NCI-H524 treated with DMSO at 0.1 percent for 48 hours (cell line): ENCODE measurements at places on chromosomes 12 and 14.

DNA sequence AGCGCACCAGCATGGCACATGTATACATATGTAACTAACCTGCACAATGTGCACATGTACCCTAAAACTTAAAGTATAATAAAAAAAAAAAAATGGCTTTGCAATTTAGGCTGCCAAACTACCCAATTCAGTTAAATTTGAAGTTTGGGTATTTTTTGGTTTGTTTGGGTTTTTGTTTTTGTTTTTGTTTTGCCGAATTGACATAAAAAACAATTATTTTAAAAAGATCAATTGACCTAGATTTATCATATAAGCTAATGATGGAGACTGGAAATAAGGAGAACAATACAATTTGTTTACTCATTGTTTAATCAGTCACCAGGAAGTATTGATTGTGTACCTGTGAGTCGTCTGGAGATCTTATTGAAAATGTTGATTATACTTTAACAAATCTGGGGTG, 62.1 kb upstream of the GARIN2 start:
- DNase-seq: no peak

GRCh38 chr14:72582582-72582981, 311.3 kb downstream of the DPF3 start:
- no peak for DNase-seq

- DNase-seq: no peak
Observed at GRCh38 chr14:96599076-96599475, 96.9 kb downstream of the PAPOLA start.

- DNase-seq: no peak
Observed at GRCh38 chr14:55142466-55142865, 13.4 kb downstream of the LGALS3 start.

GRCh38 chr12:41661141-41661765, 473.1 kb downstream of the PDZRN4 start:
- DNase-seq: peak; percentile 75

- DNase-seq: no peak
Observed at GRCh38 chr12:25584596-25584995, 31.5 kb upstream of the LMNTD1 start.

DNA sequence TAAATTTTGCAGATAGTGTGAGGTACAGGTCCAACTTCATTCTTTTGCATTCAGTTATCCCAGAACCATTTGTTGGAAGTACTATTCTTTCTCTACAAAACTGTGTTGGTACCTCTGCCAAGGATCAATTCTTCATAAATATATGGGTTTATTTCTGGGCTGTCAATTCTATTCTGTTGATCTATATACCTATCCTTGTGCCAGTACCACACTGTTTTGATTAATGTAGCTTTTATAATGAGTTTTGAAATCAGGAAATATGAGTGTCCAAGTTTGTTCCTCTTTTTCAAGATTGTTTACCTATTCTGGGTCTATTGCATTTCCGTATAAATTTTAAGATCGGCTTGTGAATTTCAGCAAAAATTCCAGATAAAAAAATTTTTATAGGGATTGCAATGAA, 48.1 kb downstream of the RERG start:
- DNase-seq: no peak

DNA sequence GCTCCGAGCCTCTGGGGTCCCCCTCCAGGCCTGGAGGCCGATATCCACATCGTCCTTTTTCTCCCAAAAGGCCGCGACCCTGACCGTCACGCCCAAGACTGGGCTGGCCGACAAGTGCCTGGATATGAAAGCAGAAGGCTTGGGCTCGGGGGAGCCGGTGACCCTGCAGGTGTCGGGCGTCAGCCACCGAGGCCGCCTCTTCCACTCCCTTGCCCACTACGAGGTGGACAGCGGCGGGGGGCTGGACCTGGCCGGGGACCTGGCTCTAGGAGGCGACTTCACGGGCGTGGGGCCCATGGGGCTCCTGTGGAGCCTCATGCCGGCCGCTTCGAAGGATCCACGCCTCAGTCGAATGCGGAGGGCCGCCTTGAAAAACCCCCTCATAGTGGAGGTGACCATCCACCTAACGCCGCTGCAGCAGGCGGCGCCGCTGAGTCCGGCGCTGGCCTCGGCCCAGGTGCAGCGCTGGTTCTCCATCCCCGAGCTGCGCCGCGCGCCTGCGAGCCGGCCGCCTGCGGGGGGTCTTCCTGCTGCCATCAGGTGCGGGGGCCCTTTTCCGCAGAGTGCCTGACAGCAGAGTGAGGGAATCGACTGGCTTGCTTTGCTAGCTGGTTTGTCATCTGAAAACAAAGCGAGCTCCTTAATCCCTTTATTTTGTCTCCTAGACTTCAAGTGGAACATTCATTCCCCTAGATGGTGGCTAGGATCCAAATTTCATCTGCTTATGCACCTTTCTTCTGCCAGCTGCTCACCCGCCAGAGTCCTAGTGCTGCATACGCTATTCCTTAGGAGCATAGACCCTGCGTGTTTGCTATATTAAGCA, 10.6 kb upstream of the DNAL1 start:
- DNase-seq: peak; percentile 47

DNA sequence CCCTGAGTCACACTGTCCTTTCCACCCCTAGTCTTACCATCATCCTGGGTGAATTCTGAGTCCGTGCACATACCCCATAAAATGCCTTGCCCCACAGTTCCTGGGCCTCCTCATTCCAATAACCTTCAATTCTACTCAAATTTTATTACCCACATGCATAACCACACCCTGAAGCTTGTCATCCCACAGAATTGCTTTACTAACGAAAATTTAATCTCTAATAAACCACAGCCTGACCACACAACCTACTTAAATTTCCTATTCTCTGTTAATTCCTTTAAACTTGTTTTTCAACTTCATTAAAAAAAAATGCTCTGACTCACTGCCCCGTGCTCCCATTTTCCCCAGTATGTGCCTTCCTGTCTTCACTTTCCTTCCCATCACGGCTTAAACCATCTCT, 205.9 kb downstream of the PHLDA1 start:
- DNase-seq: no peak

DNA sequence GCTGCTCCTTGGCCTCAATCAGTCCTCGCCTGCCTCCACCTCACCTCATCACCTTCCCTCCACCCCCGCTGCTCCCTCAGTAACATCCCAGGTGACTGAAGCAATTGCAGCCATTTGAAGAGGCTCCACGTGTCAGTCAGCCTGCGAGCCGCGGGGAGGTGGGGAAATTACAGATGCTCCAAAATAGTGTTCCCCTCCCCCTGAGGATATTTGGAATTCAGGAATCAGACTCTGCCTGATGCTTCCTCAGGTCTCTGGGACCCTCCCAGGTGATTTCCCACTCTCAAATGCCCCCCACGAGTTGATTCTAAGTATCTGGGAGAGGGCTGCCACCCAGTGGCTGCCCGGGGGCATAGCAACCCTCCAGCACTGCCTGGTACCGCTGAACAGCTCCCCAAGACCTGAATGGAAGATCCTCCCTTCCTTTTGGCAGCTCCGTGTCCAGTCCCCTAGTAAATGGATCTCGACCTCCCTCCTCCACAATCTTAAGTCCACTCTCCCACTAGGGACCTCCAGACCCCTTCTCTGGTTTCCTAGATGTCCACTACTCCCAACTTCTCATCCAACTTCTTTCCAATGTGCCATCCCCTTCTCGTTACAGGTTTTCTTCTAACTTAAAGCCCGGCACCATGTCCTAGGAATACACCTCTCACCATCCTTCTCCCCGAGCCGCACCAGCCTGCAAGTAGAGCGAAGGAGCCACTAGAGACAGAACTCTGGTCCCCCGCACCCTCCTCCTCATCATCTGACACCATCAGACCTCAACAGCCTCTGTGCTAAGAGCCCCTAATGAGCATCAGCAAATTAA, 1.4 kb upstream of the ASIC1 start:
- DNase-seq: peak; percentile 76

- no peak for DNase-seq
Observed at GRCh38 chr12:124862768-124863415, 772 bp downstream of the SCARB1 start.

DNA sequence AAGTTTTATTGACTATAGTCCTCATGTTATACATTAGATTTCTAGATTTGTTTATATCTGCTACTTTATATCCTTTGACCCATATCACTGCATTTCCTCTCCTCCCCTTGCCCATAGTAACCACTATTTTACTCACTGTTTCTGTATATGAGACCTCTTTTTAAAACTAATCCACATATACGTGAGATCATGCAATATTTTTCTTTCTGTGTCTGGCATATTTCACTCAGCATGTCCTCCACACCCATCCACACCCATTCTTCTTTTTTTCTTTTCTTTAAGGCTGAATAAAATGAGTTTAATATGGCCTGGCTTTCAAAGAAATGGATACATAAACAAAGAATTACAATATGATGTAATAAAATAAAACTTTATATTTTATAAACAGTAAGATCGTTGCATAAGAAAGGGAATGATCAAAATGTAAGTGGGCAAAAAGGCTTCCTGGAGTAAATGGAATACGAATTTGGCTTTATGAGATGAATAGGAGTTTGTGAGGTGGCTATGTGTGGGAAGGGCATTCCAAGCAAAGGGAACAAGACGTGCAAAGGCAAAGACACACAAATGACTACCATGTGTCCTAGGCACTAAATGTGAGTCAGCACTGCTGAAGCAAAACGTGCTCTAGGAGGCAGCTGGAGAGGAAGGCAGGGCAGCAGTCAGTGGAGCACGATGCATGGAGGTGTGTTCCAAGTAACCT, 53.2 kb upstream of the HIF1A start:
- DNase-seq: no peak
